ENCODE measurements at places on chromosomes 4 and X.

- DNase-seq: no peak
These were observed 4.8 kb upstream of the STBD1 start for GRCh38 chr4:76301775-76302162.

GRCh38 chr4:182089326-182089725 is 153.9 kb upstream of the TENM3 start:
- no peak for DNase-seq

DNA sequence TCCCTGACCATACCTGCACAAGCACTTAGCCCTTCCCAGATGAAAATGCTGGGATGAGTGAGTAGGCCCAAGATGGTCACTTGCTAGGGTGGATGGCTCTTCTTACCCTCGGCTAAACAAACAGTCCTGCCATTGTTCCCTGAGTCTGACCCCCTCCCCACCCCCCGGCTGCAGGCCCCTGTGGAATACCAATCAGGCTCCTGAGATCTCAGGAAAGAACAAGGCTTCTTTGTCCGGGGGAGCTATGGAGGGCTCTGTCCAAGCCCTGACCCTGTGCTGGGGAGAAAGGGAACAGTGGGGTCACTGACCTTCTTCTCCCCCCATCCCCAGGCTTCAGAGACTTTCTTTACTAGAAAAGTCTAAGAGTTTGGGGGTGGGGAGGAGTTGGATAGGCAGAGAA is 6.0 kb downstream of the PLP1 start:
- no peak for DNase-seq

DNA sequence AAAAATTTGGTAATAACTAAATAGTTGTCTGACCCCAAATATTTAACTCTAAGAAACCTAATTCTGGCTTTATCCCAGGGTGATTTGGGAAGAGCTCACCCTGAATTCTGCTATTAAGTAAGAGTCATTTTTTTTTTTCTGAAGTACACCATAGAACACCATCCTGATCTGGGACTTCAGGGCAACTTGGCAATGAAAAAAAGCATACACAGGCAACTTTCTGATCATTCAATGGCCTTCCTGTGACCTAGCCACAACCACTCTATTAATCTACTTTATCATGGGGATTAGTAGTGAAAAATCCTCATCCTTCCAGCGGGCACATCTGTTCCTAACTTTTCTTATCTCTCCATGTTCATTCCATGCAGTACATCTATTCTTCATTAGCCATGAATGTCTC is 333.2 kb upstream of the MAD2L1 start:
- DNase-seq: no peak

DNA sequence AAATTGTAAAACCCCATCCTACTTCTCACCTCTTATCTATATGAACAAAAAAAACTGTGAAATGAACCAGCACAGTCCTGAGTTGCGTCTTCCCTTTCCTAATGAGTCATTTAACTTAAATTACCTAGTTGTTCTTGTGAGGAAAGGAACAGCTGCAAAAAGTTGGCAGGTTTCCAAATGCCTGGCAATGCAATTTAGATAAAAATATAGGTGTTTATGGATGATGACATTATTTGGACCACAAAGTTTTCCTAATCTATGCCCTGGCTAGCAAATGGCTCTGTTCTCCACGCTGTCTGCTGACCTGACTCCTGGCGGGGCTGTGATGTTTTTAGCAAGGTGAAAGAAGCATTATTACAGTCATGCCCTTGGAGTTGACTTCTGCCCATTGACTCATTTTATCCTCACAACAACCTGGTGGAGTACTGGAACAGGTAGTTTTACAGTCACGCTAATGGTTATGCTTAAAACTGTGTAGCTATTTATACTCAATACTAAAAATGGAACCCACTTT is 29.8 kb upstream of the RELL1 start:
- DNase-seq: no peak

DNA sequence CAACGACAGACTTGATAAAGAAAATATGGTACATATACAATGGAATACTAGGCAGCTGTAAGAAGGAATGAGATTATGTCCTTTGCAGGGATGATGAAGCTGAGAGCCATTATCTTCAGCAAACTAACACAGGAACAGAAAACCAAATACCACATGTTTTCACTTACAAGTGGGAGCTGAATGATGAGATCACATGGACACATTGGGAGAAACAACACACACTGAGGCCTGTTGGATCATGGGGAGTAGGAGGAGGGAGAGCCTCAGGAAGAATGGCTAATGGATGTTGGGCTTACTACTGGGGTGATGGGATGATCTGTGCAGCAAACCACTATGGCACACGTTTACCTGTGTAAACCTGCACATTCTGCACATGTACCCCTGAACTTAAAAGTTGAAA is 209.7 kb downstream of the SPRY1 start:
- no peak for DNase-seq

GRCh38 chr4:111943796-111944203 is 201.5 kb upstream of the FAM241A start:
- no peak for DNase-seq

DNA sequence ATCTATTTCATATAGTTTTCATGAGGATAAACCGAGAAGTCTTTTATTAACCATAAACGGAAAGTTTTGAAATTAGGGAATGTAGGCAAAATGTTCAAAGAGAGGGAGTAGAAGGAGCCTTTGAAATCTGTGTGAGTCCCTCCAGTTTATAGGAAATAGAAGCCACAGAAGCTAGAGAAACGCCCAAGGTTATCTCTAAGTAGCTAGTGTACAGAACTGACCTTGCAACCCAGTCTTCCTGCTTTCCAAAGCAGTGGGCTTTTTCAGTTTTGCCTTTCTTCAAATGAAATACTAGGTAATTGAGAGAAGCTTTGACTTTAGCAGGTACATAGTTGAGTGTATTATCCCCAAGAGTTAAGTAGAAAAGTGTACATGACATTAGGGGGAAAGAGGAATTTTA is 39.4 kb downstream of the STIM2 start:
- no peak for DNase-seq

DNA sequence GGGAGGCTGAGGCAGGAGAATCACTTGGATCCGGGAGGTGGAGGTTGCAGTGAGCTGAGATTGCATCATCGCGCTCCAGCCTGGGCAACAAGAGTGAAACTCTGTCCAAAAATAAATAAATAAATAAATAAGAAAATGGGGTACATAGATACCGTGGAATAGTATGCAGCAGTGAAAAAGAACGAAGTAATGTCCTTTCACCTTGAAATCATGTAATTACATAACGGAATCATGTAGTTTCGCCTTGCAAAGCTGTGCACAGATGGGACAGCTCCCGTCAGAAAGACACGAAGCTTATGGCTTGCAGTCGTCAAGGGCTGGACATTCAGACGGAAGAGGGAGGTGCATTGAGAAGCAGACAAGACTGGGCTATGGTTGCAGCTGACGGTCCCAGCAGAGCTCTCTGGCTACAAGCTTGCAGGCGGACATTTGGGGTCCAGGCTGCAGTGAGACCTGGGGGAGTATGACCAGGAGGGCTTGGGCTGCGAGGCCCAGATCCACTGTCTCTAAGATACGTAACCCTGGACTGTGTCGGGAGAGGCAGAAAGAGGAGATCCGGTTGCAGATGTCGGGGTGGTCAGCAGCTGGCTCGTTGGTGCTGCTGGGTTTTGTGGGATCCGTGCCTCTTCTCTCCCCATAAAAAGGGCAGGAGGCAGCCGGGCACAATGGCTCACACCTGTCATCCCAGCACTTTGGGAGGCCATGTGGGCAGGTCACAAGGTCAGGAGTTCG is 6.2 kb upstream of the P2RY8 start:
- DNase-seq: no peak

GRCh38 chrX:119236623-119237561 is 807 bp downstream of the PGRMC1 start:
- no peak for DNase-seq

GRCh38 chr4:74555231-74555630 is 110.3 kb downstream of the AREG start:
- DNase-seq: no peak

- DNase-seq: no peak
These were observed 60.8 kb upstream of the ADRA2C start for GRCh38 chr4:3705236-3705987.

DNA sequence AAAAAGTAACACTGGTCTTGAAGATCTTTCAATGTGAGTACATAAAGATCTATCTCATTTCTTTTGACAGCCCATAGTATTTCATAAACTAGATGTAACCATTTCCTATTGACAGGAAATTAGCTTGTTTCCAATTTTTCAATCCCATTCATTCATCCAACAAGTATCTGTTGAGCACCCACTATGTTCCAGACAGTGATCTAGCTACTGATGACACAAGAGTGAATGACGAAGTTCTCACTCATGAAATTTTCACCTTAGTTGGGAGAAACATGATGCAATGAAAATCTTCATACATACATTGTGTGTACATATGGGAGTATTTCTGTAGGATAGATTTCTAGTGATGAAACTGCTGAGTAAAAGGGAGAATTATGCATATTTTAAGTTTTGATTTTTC is 1.7 kb downstream of the CD38 start:
- DNase-seq: no peak

DNA sequence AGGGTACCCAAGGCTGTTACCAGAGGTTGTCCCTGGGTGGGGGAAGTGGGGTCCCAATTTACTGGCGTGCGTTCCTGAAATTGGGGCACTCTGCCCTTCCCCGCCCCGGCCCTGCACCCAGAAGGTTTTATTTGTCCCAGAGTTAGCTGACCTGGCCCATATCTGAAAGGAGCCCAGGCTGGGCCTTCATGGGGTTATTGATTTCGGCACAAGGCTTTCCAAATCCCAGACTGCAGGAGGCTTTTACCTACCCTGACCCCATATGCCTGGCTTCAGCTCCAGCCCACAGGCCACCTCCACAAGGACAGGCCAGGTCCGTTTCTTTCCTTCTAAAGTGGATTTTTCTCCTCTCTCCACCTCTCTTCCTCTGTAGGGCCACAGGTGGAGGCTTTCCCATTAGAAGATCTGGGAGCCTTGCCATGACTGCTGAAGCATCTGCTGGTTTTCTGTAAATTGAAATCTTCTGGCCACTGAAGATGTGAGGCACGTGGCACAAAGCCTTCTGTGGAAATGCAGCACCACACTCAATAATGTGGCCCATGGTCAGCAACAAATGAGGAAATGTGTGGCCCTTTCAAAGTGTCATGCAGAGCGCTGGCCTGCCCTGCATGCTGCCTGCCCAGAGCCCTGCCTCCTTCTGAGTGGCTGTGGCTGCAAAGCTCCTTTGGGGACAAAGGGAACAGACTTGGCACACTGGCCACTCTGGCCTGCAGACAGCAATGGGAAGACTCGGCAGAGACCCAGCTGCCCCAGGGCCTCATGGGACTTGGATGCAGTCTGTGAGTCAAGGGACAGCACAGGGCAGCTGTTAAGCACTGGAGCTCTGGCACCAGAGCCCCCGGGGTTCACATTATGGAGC is 43.1 kb upstream of the MTM1 start:
- DNase-seq: no peak

DNA sequence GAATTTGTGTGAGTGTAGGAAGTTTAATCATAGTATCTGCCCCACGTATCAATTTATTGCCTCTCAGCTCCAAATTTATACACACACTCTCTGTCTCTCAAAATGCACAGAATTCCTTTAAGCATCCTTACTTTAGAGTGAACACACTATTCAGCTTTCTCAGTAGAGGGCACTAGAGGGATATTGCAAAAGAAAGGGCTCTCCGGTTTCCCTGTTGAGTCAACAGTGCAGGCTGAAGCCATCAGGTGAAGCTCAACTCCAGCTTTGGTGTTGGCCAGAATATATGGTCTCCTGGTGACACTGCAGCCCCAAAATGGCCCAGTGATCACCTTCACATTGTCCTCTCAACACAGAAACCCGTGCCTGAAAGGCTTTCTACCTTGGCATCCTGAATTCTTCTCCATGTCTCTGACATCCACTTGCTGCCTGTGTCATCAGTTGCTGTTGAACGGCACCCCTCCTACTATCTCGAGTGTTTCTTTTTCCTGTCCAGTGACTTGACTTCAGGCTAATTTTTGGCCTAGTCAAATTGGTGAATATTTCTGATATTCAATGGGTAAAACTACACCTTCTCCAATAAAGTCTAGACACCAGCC is 670.5 kb downstream of the GABRG1 start:
- no peak for DNase-seq

DNA sequence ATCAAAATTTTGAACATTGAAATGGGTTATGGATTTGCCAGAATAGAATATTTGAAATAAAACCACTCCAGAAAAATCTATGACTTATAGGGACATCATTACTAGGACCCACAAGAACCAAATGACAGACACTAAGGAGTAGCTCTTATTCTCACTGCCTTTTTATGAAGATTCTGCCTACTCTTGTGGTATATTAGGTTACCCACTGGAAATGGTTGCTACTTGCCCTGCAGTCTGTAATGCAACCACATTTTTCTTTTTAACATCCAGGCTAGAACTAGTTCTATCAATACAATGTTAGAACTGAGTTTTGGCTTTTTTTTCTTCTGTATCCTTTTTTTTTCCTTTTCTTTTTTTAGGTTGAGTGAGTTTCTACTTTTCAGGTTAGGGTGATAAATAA is 158.9 kb downstream of the PPP1R2C start:
- DNase-seq: no peak

DNA sequence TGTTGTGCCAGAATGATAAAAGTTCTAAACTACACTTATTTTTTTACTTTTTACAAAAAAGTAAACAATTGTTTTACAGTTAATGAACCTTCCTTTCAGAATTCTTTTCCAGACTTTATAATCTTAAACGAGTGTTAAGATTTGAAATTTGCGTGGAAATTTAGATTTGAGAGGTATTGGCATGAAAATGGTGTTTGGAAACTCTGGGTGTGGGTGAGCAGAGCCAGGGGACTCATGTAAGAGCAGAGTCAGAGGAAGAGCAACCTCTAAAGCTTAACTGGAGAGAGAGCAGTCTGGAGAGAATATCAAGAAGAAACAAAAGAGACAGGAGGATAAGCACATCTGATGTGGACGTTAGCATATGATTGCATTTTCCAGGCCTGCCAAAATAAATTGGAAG is 48.2 kb downstream of the MMRN1 start:
- DNase-seq: no peak

DNA sequence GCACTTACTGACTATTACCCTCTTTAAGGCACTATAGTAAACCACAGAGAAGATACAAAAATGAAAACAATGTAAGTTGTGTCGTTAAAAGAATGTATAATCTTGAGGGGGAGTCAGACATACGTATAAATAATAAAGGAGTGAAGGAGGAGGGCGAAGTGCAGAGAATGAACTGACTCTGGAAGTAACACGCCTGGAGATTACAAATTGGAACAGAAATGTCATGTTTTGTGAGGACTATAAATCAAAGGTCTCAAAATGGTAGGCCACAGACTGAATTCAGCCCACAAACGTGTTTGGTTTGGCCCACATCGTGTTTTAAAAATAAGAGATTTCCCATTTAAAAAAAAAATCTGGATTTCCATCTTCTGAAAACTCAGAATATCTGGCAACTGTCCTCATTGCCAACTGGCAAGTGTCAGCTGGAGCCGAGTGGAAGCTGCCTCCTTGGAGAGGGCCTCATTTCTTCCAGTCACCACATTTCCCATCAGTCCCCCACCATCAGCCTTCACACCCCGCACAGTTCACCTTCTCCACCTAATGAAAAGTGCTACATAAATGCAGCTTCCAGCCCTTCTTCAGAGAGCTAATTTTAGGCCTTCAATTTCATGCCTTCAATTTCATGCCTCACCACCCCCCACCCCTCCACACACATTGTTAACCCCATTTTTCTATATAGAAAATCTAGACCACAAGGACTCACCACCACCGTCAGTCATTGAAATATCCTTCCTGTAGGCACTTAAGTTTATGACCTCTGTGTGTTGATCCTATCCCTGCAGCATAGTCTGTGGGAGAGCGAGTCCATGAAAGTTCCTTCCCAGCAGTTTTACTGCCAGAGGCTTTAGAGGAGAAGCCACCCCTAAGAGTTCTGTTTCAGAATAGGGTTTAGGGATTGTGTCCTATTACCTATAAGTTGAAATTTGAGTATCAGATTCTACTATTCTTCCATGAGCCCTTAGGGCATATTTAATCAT is 32.0 kb upstream of the COL25A1 start:
- DNase-seq: no peak

GRCh38 chr4:76984127-76984526 is 34.6 kb downstream of the SEPTIN11 start:
- DNase-seq: no peak

Data from T1000 (cell line).